ENCODE measurements at places on chromosomes 13 and 19. TPM values are rescaled to one million over a fixed set of nuclear protein-coding genes. Genes with fewer than 3 reads are reported as not detected.

DNA sequence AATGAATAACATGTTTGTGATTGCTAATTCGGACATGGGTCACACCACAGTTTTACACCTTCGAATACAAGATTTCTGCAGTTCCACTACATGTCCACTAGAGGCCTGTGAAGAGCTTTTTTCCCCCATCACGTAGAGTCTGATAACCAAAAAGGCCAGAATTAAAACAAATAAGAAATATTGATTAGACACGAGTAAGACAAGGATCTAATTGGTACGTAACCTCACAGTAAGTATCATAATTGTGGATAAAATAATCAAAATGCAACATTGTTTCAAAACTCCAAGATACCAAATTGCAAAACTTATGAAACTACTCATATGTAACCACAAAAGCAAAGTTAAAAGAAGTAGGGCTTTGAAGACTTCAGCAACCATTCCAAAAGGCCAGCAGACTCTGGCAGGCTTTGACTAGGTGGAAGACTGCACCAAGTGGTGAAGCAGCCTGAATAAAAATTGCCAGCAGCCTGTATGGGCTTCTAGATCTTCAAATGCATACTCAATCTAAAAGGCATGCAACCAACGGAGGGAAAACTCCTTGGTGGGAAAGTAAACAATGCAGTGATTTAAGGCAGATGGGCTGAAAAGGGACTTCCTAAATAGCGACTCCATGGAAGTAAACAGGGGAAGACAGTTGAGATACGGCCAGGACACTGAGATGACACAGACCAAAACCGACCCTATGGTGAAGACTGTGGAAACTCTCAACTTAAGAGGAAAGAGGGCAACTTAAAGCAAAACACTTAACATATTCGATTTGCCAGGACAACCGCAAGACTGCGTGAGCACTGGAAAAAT is 56.7 kb downstream of the STARD13 start:
- no peak for DNase-seq

DNA sequence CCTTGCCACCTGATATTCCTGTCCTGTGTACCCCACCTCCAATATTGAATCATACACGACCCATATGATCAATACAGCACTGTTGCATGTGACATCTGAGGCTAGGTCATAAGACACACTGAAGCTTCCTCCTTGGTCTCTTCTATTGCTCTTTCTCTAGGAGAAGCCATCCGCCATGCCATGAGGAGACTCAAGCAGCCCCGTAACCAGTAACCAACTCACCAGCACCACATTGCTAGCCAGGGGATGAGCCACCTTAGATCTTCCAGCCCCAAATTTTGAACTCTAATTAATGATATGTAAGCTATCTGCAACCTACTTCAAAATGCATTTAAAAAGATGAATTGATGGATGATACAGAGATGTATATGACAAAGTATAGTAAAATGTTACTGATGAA is 28.6 kb downstream of the ZNF557 start:
- no peak for DNase-seq

- no peak for DNase-seq
These were observed 15.9 kb downstream of the FBXO17 start for GRCh38 chr19:38959618-38960017.

DCUN1D2 gene
- total RNA-seq: 10.0 TPM

- no peak for DNase-seq
These were observed 1423.8 kb upstream of the MIR17HG start for GRCh38 chr13:89923736-89924135.

ATCAY gene
- total RNA-seq: not detected

DNA sequence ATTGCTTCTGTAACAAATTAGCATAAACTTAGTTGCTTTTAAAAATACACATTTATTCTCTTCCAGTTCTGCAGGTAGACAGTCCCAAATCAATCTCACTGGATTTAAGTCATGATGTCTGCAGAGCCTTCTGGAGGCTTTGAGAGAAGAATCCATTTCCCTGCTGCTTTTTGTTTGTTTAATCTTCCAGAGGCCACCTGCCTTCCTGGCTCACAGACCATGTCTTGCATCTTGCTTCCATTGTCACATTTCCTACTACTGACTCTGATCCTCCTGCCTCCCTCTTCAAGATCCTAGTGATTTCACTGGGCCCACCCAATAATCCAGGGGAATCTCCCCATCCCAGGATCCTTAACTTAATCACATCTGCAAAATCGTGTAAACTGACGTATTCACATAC is 473.3 kb downstream of the ITGBL1 start:
- no peak for DNase-seq

- DNase-seq: no peak
These were observed 202.8 kb upstream of the TSC22D1 start for GRCh38 chr13:44778761-44779484.

- no peak for DNase-seq
These were observed 179.4 kb downstream of the KLF12 start for GRCh38 chr13:73954808-73955207.

DNA sequence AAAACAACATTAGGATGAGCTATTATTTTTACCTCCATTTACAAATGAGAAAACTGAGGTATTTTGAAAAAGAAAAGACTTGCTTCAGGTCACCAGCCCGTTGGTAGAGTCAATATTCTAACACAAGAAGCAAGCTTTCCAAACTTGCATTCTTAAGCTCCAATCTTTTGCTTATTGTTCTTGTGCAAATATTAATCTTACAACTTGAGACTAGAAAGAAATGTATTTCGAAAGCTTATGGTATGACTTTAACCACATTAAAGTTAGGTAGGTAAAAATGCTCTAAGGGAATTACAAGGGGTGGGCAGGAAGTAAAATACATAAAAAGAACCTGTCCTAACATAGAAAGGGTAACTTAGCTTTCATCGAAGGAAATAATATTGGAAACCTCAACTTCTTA is 453.9 kb downstream of the SLITRK5 start:
- no peak for DNase-seq
